Ovary (tissue), 10 donors: ENCODE measurements at places on chromosomes 3 and 15. TPM values are rescaled to one million over a fixed set of nuclear protein-coding genes. Genes with fewer than 3 reads are reported as not detected.

- no peak for DNase-seq
Measured at GRCh38 chr15:86664581-86664980, 584.9 kb downstream of the AGBL1 start.

GRCh38 chr15:33298631-33299030 is 12.1 kb upstream of the RYR3 start:
- DNase-seq: no peak

DNA sequence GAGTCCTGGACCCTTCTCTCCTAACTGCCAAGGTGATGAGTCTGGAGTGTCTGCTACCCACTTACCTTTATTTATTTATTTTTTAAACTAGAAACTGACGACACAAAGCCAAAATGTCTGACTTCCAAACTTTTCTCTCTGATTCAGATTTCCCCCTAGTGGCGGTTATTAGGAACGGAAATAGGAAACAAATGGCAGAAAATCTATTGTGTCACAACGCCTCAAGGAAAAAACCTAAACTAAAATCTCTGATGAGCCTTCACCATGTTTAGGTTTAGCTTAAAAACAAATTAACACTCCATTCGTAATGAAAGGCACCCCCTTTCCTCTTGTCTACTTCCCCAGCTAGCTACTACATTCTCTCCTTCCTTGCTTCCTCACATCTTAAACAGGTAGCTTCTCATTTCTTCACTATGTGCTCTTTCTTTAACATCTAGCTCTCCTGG is 94.0 kb upstream of the MEX3B start:
- no peak for DNase-seq

DNA sequence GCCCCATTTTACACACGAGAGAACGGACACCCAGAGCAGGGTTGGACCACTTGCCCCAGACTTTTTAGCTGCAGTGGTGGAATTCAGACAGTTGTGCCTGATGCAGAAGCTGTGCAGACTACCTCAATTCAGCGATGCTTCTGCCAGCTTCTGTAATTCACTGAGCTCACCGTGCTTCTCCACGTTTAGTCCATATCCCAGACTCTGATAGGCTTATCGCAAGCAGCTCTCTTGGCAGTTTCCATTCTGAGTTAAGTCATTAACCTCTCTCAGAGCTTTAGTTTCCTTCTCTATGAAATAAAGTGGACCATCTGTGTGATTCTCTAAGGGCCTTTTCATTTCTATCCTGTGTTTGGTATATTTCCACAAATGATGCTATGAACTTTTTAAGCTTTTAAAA is 37.1 kb downstream of the ABHD17C start:
- no peak for DNase-seq

DNA sequence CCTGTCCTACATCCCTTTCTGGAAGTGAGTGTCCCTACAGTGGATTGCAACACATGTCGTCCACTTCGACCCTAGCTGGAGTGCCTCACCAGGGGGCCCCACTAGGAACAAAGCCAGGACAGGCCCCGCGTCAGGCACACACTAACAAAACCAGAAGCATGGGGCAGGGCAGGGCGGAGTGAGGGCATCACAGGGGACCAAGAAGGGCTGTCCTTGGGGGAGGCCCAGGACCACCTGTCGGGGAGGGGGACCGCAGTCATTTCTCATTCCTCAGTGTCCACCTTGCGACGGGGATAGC is 21.9 kb downstream of the IDH2 start:
- no peak for DNase-seq

GRCh38 chr15:41851167-41851523 is 12.5 kb downstream of the PLA2G4B start:
- no peak for DNase-seq

DNA sequence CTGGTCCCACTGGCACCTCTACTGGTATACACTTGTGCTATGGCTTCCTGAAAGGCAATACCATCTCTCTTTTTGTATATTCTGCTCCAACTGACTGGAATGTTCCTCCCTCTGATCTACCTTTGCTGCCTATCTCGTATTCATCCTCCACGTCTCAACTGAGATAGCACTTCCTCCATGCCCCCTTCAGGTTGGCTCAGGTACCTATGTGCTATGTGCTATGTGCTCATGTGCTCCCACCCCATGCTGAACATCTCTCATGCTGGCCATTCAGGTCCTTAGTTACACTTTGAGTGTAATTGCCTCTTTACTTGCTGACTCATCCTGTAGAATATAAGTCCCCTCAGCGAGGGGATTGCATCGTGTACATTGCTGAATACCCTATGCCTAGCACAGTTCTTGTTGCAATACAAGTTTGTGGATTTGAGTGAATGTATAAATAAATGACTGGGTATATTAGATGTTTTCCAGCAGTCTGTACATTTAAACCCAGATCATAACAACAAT is 156.9 kb downstream of the SOX2 start:
- DNase-seq: no peak

DNA sequence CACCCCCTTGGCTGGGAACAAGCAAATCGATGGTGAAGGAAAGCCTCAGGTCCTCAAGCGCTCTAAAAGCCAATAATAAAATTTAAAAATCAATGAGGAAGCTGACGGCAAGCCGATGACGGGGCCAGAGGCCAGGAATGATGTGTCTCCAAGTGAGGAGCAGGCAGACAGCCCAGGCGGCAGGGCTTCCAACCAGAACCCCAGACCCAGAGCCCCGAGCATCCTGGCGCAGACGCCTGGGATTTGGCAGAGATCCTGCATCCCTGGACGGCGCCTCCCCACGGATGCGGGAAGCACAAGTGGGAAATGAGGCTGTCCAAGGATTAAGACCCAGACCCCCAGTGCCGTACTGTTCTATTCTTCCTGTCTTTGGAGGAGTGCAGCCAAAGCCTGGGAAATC is 123.0 kb upstream of the PROK2 start:
- no peak for DNase-seq

ERICH6 gene
- not detected for polyA plus RNA-seq
